ENCODE measurements at places on chromosomes 6 and 20.
A peak's percentile ranks its signal among the peaks of the same experiment; 100 is the strongest.

DNA sequence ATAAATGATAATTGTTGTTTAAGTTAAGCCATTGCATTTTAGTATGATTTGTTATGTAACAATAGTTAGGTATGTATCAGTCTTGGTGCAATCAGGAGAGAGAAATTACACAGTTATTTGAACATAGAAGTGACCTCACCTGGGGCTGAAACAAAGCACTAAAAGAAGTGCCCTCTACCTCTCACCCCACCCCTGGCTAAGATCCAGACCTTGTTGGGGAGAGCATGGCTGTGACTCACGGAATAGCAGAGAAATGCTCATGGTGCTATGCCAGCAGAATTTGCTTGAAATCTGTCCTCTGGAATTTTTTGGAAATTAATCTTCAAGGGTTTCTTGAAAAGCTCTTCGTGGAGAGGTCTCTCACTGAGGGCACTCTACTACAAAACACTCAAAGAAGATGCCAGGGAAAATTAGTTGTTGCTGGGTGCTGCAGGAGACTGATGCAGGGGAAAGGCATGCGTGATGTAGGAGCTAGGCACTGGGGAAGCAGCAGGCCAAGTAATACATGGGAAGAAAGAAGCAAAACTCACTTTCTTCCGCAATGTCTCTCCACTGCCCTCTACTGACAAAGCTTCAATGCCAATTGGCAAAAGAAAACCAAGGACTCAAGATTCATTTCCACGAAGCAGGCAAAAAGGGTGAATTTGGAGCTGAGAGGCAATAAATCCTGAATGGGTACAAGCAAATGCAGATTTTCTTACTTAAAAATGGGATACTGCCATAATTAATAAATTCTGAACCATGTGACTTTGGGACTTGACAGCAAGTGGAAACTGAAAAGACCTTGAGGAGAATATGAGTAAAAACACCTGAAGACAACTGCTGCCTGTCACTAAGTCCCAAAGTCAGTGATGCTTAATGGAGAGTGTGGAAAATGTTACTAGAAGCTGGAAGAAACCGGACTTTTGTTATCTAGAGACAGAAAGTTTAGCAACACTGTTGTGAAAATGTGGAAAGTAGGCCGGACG, 136.3 kb upstream of the ZNF184 start:
- no peak for DNase-seq

GRCh38 chr20:12875510-12875909, 133.3 kb upstream of the SPTLC3 start:
- DNase-seq: no peak

DNA sequence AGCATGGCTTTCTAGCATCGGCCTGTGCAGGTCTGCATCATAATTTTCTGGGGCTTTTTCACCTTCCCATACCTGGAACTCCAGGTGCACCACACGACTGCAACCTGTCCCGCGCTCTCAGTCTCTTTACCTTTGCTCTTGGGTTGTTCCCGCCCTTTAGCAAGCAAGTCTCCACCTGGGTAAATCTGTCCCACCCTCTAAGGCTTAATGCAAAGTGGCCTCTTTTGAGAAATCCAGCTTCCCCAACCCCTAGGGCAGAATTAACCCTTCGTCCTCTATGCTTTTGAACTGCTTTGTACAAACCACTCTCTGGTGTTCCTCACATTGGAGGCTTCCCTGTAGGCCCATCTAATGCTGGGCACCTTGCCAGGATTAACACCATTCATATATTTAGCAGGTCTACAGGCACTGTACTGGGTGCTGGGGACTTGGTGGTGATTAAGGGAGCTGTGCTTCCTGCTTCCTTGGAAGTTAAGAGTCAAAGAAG, 2.8 kb downstream of the ITPR3 start:
- no peak for DNase-seq

DNA sequence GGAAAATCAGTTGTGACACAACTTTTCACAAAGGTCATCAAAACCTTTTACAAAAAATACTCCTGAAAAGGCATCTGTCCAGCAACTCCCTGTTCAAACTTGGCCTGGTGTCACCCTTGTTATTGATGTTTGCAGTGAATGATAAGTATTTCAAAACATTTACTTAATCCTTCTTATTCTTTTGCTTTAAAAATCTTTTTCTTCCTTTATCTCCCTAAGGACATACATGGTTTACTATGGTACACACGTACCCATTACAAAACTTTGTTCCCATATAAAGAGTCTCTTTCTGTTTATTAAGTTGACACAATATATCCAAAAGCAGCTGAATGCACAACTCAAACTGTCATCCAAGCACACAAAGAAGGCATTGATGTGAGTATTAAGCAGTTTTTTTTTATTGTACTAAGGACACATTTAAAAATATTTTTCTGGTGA, 17.5 kb downstream of the GSTA2 start:
- DNase-seq: no peak

- DNase-seq: no peak
These were observed 1.7 kb downstream of the PRL start for GRCh38 chr6:22295145-22295544.

- no peak for DNase-seq
These were observed 324.9 kb upstream of the CITED2 start for GRCh38 chr6:139699335-139699734.

DNA sequence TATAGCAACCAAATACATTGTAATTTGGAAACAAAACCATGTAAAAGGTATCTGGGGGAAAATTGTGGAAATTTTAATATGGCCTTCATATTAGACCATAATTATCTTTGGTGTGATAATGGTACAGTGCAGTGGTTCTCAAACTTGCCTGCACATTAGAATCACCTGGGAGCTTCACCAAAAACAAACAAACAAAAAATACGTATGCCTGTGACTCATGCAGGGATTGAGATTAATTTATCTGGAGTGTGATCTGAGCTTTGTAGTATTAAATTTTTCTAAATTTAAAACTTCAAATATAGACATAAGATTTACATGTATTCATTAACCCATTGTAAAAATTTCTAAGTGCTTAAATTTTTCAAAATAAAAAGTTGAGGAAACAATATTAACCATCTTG, 31.5 kb downstream of the ARHGAP18 start:
- DNase-seq: no peak

- DNase-seq: no peak
These were observed 119.9 kb upstream of the TRAF3IP2 start for GRCh38 chr6:111725446-111726112.

DNA sequence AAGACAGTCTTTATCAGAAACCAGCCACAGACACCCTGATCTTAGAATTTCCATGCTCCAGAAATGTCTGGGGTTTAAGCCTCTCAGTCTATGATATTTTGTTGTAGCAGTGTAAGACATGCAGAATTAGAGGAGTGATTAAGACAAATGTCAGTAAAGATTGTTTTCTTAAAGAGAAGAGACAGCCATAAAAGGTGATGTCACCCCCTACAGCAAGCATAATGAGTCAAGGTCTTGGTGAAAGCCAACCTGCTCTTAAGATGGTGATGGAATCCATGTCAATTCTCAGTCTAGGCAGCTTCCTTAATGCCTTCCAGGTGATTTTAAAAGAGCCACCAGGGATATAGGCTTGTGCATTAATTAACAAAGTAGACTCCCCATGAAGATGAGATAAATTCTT, 849.9 kb upstream of the EPHA7 start:
- no peak for DNase-seq

GRCh38 chr6:33417128-33417902, 592 bp downstream of the CUTA start:
- DNase-seq: no peak

- no peak for DNase-seq
These were observed 79.1 kb downstream of the RIMS1 start for GRCh38 chr6:71965404-71965803.

DNA sequence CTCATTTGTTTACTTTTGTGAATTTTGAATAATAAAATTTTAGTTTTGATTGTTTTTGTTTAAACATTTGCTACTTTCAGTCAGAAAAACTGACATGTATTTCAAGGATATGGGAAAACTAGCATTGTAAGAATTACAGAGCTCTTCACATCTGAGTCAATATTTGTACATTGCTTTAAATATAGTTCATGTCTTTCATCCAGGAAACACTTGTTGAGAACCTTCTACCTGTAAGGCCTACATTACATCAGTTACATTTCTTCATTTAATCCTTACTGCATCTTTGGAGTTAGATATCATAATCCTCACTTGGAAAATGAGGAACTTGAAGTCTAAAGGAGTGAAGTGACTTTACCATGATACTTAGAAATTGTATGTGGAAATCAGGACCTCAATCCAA, 242.9 kb downstream of the KCNQ5 start:
- no peak for DNase-seq

DNA sequence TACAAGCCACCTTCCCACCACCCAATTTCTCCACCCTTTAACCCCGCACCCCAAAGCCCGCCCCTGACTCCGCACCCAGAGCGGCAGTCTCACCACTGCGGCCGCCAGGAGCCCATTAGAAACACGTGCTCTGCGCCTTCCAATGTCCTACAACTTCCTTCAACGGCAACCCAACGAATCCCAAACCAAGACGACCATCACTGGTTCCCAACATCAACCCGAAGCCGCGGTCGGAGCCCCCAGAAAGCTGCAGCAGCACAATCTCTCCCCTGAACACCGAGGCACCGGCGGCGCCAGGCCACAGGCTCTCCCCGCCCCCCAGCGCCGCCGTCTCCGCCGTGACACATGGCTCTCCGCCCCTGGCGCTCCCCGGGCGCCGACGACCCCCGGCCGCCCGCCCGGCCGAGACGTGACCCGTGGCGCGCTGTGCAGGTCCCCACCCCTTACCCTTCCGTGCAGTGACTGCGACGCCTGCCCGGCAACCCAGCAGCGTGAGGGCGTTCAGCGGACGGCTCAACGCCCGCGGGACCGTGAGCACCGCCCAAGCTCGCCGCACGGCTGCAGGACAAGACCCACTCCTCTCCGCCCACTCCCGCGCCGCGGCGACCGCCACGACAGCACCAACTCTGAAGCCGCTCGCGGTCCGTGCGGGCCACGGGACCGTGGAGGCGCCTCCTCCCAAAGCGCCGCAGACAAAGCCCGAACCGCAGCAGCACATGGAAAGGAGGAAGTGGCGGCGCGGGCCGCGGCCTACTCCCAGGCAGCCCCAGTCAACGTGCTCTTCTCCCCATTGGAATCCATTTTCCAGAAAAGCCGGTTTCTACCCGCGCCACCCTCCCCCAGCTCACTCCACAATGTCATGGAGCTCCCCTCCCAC, 551 bp downstream of the SYNCRIP start:
- peak; percentile 39 for DNase-seq

- DNase-seq: no peak
These were observed 73.3 kb downstream of the CAP2 start for GRCh38 chr6:17466707-17467106.

- DNase-seq: no peak
These were observed 27.6 kb downstream of the NEDD9 start for GRCh38 chr6:11204794-11205366.

GRCh38 chr6:29483735-29484134, 4.0 kb downstream of the MAS1L start:
- no peak for DNase-seq

- no peak for DNase-seq
These were observed 71.6 kb upstream of the TNFAIP3 start for GRCh38 chr6:137795501-137795900.

DNA sequence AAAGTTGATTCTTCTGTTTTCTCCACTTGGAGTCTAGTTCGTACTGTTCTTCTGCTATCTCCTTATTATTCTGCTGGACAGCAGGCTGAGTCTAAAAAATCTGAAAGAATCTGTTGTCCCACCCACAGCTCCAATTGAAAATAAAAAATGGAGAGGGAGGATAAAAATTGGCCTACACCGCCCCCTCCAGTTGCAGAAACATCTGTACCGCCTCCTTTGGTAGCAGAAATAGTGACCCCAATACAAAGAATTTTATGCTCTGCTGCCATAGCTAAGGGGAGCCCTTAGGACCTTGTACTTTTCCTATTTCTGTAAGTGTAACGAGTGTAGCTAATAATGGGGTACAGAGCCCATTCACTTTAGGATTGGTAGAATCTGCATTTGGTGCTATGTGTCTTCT, 4.9 kb upstream of the FKBP1A start:
- no peak for DNase-seq

- no peak for DNase-seq
These were observed 1122.3 kb downstream of the EPHA7 start for GRCh38 chr6:92297101-92297500.

DNA sequence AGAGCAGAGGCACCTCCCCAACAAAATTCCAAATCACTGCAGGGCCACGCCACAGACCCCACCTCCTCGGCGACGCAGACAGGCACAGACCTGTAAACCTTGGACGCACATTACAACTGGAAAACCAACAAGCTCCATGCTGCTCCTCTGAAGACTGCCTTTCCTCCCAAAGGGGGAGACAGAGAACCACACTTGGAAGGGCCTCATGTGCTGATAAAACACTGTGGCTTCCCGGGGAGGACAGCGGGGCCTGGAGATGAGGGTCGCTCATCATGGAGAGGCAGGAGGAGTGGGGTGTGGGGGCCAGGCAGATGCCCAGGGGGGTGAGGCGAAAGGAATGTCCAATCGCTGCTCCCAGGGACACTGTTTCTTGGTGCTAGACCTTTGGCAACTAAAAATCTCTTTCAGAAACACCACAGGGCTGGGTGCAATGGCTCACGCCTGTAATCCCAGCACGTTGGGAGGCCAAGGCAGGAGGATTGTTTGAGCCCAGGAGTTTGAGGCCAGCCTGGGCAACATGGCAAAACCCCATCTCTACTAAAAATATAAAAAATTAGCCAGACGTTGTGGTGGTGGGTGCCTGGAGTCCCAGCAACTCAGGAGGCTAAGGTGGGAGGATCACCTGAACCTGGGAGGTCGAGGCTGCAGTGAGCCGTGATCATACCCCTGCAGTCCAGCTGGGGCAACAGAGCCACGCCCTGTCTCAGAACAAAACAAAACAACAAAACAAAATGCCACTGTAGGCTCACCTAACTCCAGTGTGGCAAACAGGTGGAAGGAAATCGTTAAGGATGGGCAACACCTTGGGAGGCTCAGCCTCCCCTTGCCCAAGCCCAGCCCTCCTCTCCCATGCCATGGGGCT, 53.8 kb downstream of the ABHD12 start:
- DNase-seq: no peak

DNA sequence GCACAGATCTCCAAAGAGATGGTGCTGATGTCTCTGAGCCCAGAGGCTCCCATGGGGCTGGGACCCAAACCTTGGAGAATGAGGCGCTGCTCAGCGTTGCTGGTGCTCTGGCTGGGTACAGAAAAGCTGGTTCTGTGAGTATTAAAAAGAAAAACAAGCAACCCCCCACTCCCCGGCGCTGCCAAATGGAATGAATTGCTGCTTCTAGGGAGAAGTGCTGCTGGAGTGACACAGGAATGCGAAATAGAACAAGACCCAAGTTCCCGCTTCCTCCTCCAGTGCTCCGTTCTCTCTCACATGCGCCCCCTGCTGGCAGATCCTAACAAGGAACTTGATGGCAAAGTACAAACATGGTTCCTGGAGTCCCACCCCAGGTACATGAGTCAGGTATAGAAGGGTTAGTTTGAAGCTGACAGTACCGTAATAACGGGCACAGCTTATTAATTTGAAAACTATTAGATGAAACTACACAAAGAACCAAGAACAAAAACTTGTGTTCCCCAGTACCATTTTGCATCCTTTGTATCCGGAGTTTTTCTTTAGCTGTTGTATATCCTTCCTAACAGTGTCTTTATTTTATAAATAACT, 2.1 kb upstream of the DDX27 start:
- peak; percentile 93 for DNase-seq

- DNase-seq: no peak
These were observed 296.3 kb upstream of the JAG1 start for GRCh38 chr20:10970109-10970508.

GRCh38 chr6:340186-340955, 48.1 kb downstream of the DUSP22 start:
- no peak for DNase-seq

GRCh38 chr6:84492241-84493165, 265.1 kb upstream of the CEP162 start:
- no peak for DNase-seq
